Left lung (tissue), 14 donors: ENCODE measurements at places on chromosomes 7 and 10. TPM values are rescaled to one million over a fixed set of nuclear protein-coding genes. Genes with fewer than 3 reads are reported as not detected.
A peak's percentile ranks its signal among the peaks of the same experiment; 100 is the strongest.

Gene ELN
- 202 TPM for total RNA-seq

Gene NME8
- 0.32 TPM for total RNA-seq

Gene SEMA3D
- total RNA-seq, result 5.5 TPM

Gene ADAM8
- total RNA-seq, result 16.2 TPM

DNA sequence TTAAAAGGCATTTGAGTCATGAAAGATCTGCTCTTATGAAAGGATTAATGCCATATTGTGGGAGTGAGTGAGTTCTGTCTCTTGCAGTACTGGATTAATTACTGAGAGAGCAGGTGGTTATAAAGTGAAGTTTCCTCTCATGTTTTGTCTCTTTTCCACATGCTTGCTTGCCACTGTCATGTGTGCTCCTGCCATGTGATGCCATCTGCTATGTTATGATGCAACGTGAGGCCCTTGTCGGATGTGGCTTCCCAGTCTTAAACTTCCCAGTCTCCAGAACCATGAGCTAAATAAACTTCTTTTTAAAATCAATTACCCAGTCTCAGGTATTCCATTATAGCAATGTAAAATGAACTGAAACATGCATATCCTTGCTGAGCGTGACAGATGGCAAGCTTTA, 22.7 kb upstream of the TCTN3 start:
- no peak for DNase-seq

Gene R3HCC1L
- total RNA-seq, result 13.8 TPM

- DNase-seq, result no peak
Observed at GRCh38 chr10:89471110-89471809, 56.9 kb downstream of the IFIT5 start.

Gene ORC5
- total RNA-seq, result 19.2 TPM

GRCh38 chr7:27665531-27665930, 2.8 kb upstream of the HIBADH start:
- DNase-seq, result no peak

Gene CYP2E1
- 2.2 TPM for total RNA-seq

DNA sequence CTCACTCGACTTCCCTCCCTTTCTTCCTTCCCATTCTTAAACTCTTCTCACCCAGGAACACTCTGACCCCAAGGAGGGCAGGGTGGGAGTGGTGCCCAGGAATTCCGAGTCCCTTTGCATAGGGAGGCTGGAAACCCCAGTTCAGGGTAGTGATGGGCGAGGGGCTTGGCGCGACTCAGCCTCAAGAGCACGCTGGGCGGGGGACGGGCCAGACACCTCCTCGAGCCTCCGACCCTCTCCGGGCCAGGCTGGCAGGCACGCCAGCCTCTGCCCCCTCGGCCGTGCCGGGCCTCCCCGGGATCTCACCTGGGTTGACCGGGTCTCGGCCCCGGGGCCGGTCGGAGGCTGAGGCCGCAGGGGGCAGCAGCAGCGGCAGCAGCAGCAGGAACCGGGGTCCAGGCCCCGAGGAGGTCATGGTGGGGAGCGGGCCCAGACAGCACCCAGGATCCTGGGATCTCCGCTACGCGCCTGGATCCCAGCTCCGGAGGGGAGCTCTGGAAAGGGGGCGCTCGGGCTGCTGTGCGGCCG, 457 bp downstream of the PLOD3 start:
- no peak for DNase-seq

Gene HSPA12A
- total RNA-seq, result 9.9 TPM

- DNase-seq, result no peak
Observed at GRCh38 chr10:49654036-49654693, 25.3 kb upstream of the C10orf53 start.

GRCh38 chr7:18495412-18496340, at the start of gene HDAC9:
HDAC9 (plus strand) TSS chr7:18495749; CDS start chr7:18496303, 554 bp downstream.
- peak; percentile 10 for DNase-seq

Gene TLX1
- total RNA-seq, result not detected

Gene FGFBP3
- total RNA-seq, result 1.5 TPM

- DNase-seq, result peak; percentile 56
Observed at GRCh38 chr10:77490534-77491314, 146.9 kb downstream of the KCNMA1 start.

DNA sequence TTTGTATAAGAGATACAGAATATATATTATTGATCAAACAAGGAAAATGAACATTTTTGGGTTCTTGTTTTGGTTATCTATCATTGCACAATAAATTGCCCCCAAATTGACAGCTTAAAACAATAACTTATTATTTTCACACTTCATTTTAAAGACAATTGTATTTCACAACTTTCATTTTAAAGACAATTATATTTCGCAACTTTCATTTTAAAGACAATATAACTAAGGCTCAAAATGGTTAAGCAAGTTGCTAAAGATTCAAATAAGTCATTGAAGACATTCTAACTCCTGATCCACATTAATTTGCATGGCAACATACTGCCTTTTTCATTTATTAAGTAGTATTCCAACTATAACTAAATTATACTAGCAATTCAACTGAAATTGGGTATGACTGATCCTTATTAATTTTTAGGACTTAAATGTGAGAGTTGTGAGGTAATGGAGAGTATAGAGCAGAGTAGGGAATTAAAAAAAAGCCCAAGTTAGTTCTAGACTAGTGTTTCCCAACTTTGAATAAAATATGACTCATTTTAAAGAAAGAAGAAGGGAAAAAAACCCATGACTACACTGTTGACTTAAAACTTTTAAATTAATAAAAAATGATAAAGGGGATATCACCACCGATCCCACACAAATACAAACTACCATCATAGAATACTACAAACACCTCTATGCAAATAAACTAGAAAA, 9.9 kb upstream of the STEAP2 start:
- DNase-seq, result no peak

GRCh38 chr10:93211991-93212390, 138.3 kb downstream of the CYP26A1 start:
- DNase-seq, result no peak

Gene PITRM1
- total RNA-seq, result 77.0 TPM

GRCh38 chr10:103622286-103622685, 128.8 kb downstream of the NEURL1 start:
- peak; percentile 71 for DNase-seq

DNA sequence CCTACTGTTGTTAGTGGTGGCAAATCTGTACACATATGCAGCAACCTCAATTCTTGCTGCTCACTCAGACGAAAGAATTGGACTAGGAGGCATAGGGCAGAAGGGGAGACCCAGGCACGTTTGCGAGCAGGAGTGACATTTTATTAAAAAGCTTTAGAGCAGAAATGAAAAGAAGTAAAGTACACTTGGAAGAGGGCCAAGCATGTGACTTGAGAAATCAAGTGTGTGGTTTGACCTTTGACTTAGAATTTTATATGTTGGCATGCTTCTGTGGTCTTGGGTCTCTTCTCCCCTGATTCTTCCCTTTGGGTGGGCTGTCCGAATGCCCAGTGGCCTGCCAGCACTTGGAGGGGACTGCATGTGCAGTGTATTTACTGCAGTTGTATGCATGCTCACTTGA, 205.5 kb upstream of the SEMA3D start:
- DNase-seq, result no peak

Gene ATOH7
- total RNA-seq, result not detected

DNA sequence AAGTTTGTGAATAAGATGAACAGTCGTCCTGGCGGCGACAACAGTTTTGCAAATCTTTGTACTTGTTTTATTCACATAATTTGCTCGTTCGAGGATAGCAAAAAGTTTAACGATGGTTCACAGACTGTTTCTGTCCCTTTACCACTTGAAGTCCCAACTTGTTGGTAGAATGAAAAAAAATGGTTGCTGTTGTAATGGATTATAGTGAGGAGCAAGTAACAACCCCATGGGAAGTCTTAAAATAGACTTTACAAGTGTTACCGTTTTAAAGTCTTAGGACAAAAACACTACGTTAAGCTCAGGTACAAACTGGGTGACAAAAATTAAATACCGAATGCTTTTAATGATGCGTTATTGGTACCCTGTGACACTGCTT, 589 bp downstream of the LSM8 start:
- DNase-seq, result peak; percentile 13

DNA sequence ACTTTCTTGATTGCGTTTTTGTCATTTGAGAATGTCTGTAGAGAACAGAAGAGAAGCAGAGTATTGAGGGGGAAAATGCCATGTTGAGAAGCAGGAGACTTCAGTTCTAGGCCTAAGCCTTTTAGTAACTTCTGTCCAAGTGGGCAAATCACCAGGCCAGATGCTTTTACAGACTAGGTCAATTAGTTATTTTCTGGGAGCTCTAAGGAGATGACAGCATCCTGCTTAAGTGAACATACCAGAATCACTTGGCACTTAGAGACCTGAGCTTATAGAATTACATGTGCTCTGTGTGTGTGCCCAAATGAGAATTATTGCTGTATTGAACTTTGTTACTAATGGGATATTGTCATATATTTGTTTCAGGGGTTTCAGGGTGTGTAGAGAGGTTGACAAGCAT, 24.0 kb downstream of the AGK start:
- no peak for DNase-seq

Gene SPDYE8
- not detected for total RNA-seq

- DNase-seq, result no peak
Observed at GRCh38 chr10:2909921-2910320, 157.4 kb upstream of the PFKP start.

DNA sequence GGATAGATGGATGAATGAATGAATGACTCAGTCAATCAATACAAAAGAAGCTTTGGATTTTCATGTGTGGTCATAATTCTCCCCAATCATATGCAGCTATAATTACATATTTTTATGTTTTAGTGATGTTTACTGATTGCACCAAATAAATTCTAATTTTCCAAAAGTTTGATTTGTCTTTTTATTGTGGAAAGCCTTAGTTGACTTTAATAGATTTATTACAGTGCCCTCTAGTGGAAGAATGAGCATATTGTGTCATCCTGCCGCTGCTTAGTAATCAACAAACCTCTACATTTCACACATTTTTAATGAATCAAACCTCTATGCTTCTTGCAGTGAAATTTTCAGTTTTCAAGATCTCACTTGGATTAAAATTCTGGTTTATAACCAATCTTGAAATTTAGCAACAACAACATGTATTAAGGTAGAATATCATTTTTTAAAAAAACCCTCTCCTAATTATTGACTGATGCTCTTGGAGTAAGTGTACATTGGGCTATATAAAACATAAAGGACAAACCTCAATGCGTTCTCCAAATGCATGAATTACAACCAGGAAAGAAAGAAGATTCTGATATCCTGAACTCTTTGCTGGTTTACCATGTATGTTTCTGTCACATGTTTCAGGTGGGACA, 55.6 kb upstream of the PNLIP start:
- DNase-seq, result peak; percentile 9
